Stimulated activated CD4-positive, alpha-beta T cell treated with anti-CD3 and anti-CD28 coated beads, Interleukin-1b, Interleukin-23, amount 100 ng/mL, for 1 hour (primary cell): ENCODE measurements at places on chromosomes 12 and 14.

DNA sequence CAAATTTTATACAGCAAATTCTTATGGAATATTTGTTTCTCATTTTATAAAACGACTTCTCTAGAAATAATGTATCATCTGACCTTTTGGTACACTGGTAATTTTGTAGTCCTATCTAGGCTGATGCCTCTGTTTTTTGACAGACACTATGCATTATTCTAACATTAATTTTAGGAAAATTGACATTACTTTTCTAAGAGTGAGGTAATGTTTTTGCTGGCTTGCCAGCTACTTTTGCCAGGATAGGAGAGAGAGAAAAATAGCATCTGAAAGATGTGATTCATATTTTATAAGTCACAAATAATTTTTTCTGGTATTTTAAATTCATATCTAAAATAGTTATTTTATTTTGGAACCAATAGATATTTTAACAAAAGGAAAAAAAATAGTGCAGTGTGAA is 153.5 kb downstream of the CCDC91 start:
- no peak for DNase-seq

DNA sequence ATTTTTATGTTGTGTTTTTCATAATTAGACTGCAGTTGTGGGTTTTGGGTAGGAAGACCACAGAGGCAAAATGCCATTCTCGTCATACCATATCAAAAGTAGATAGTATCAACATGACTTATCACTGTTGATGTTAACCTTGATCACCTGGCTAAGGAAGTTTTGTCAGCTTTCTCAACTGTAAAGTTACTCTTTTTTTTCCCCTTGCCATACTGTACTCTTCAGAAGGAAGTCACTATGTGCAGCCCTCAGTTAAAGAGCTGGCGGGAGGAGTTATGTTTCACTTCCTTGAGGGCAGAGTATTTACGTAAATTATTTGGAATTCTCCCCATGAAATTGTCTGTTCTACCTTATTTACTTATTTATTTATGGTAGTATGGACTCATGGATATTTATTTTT is 78.7 kb downstream of the PRORP start:
- DNase-seq = no peak

DNA sequence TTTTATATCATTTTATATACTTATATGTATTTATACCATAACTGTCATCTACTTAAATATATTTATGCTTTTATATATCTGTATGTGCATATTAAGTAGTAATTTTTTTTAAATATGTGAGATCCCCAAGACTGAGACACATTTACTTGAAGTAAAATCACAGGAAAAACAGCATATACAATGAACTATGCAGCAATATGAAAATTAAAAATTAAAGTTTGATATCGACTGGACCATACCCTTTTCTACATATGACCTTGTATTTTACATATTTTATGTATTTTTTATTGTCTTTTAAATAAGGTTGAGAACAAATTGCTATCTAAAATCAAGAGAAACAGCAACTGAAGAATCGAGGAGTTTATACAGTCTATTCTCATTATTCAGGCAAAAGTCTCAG is 50.0 kb downstream of the TSPAN19 start:
- DNase-seq = no peak

- DNase-seq = no peak
Measured at GRCh38 chr12:27143256-27144069, 61.1 kb upstream of the C12orf71 start.

DNA sequence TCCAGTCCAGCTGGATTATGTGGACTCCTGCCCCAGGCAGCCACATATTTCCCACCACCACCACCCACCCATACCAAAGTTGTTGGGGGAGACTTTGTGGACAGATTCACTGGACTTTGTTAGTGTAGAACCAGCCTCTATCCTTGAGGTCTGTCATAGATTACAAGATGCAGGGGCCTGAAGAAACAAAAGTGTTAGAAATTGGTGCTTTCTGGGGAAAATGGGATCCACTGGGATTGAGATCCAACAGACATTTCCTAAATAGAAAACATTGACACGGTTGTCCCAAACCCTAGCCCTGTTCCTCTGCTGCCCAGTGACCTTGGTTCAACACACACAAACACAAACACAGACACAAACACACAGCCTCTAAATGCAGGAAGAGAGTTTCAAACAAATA is 36.6 kb upstream of the TBX5 start:
- no peak for DNase-seq

- DNase-seq = no peak
Measured at GRCh38 chr14:63666335-63666734, 24.7 kb upstream of the WDR89 start.

DNA sequence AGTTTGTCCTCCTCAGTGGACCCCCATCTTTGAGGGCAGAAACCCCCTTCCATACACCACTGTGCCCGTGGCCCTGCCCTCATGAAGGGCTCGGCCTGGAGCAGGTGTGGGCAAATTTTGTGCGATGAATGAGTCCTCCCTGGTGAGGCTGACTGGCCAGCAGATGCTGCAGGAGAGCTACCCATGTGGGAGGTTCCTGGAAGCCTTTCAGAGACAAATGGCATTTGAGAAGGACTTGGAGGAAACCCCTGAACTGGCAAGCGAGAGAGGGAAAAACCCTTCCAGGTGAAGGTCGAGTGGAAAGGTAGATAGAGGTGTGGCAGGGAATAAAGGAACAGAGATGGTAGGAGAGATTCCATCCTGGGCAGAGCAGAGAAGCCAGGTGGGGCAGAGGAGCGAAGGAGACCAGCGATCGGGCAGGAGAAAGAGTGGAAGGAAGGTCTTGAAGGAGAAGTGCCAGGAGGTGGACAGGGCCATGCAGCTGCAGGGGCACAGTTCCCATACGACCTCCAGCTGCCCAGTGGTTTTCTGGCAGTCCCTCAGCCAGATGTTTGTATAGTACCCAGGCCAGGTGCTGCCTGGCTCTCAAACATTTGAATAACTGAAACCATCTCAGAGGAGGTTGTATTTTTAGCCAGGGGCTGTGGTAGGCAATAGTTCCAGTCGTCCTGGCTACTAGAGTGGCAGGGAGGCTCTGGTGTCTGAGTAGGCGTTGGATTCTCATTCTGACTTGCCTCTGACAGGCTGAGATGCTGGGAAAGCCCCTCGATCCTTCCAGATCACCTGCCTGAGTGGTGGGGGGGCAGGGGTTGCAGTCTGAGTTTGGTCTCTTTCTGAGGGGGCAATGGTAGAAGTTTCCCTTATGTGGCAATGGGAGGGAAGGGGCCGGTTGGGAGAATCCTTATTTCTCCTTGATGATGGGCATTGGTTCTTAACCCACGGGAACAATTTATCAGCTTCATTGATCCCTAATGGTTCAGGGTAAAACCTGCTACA is 40.1 kb downstream of the FBXL14 start:
- no peak for DNase-seq

DNA sequence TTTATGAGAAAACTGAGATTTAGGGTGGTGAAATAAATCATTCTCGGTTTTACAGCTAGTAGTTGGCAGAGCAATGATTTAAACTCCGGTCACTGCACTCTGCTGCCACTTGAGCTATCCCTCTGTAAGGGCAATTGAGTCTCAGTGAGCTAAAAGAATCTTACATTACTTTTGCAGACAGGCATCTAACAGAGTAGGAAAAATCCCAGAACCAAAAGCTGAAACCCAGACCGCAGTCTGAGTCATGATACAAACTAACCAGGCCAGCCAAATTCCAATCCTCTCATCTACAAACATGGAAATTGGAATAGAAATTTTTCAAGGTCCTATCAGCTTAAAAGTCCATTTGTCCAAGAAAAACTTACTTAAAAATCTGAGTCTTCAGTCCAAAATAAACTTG is 73.7 kb downstream of the ANKS1B start:
- no peak for DNase-seq

DNA sequence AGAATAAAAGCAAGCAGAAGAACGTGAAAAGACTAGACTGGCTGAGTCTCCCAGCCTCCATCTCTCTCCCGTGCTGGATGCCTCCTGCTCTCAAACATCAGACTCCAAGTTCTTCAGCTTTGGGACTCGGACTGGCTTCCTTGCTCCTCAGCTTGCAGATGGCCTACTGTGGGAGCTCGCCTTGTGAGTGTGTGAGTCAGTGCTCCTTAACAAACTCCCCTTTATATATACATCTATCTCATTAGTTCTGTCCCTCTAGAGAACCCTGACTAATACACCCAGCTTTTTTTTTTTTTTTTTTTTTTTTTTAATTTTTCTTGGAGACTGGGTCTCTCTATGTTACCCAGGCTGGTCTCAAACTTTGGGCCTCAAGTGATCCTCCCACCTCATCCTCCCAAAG is 46.9 kb downstream of the ACTN1 start:
- DNase-seq = no peak

DNA sequence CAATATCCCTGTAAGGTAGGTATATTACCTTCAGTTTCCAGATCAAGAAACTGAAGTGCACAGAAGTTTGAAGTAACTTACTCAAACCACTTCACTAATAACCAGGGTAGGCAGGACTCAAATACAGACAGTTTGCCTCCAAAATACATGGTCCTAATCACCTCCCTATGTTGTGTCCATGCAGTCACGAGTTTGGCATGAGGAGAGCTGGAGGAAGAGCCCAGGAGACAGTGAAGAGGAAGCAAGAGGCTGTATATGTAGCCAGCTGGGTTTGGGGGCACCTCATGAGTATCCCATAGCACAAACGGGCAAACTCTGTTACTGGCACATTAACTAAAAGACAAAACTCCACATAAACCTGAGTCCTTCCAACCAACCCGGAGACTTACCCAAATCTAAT is 79.2 kb downstream of the DUSP16 start:
- no peak for DNase-seq

DNA sequence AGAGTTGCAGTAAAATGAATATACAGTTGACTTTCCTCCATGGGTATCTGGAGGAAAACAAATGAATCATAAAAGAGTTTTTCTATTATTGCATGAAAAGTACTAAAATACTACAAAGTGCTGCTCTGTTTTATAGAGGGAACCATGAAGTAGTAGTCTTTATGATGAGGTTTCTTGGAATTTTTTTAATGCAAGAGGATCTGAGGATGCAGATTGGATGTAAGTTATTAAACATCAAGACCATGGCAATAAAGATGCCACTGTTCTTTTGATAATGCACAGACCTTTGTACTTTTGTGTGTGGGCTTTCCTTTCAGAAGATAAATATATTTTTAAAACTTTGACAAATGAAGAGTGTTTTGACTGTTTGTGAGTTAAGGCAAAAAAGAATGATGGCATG is 87.5 kb downstream of the DACT1 start:
- DNase-seq = no peak

DNA sequence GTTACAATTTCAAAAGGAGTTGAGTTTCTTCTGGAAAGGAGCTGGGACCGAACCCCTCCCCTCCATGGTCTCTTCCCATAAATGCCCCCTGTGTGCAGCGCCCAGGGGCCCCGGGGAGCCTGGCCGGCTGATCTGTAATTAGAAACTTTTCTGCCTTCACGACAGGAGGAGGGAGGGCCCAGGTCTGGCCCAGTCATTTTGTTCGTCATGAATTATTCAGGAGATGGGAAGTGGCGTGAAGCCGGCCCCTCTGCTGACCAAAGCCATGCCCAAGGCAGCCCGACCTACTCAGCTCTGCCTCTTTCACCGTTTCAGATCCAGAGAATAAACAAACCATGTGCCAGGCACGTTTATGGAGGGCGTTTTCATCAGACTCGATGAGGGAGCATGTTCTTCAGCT is 33.3 kb upstream of the MSI1 start:
- DNase-seq = no peak

GRCh38 chr12:24038211-24038997 is 88.9 kb upstream of the SOX5 start:
- no peak for DNase-seq

GRCh38 chr12:14514946-14515345 is 52.7 kb downstream of the PLBD1 start:
- no peak for DNase-seq

DNA sequence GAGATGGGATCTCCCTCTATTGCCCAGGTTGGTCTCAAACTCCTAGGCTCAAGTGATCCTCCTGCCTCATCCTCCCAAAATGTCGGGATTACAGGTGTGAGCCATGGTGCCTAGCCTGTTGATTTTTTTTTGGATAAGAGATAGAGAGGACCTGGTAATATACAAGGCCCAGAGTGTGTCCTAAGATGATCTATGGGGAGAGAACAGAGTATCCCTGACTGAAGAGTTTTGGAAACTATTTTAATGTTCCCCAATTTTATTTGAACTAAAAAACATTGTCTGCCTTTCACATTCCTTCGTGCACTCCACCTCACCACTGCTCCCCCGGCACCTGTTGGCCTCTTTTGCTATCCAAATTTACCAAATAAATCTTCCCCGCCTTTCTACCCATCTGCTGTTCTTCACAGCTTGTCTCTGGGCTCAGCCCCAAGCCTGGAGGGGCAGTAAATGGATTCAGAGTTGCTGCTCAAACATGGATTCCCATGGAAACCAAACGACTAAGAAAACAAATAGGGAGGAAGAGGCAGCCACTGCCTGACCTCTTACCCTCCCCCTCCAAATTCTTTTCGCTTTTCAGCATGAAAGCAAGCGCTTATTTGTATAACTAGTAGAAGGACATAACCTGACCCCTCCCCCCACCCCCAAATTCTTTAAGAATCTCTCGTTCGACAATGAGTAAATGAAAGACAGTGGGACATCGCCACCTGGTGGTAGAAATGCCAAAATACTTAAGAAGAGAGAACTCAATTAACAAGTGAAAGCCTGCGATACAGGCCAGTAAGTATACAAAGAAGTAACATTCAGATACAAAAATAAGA is 22.6 kb downstream of the OR10G3 start:
- peak; percentile 59 for DNase-seq

- DNase-seq = no peak
Measured at GRCh38 chr14:21101802-21102413, 1.0 kb downstream of the TMEM253 start.

DNA sequence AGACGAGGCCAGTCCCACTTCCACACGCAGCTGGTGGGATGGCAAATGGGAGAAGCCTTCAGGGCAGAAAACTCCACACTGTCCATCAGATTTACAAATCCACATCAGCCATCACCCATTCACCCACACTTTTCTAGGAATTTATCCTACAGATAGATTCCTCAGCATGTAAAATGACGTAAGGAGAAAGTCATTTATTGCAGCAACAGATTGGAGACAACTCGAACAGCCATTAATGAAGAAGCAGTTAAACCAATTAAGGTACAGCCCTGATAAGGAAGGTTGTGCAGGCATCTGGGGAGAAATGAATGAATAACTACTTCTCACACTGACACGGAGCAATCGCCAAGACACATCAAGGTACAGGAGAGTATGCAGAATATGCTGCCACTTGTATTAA is 26.2 kb downstream of the PRKAB1 start:
- no peak for DNase-seq

- no peak for DNase-seq
Measured at GRCh38 chr12:78671295-78671694, 193.3 kb upstream of the SYT1 start.

- DNase-seq = no peak
Measured at GRCh38 chr14:72476657-72477499, 417.0 kb downstream of the DPF3 start.
